ENCODE measurements at places on chromosomes 5 and 9. TPM values are rescaled to one million over a fixed set of nuclear protein-coding genes. Genes with fewer than 3 reads are reported as not detected.
A peak's percentile ranks its signal among the peaks of the same experiment; 100 is the strongest.

DNA sequence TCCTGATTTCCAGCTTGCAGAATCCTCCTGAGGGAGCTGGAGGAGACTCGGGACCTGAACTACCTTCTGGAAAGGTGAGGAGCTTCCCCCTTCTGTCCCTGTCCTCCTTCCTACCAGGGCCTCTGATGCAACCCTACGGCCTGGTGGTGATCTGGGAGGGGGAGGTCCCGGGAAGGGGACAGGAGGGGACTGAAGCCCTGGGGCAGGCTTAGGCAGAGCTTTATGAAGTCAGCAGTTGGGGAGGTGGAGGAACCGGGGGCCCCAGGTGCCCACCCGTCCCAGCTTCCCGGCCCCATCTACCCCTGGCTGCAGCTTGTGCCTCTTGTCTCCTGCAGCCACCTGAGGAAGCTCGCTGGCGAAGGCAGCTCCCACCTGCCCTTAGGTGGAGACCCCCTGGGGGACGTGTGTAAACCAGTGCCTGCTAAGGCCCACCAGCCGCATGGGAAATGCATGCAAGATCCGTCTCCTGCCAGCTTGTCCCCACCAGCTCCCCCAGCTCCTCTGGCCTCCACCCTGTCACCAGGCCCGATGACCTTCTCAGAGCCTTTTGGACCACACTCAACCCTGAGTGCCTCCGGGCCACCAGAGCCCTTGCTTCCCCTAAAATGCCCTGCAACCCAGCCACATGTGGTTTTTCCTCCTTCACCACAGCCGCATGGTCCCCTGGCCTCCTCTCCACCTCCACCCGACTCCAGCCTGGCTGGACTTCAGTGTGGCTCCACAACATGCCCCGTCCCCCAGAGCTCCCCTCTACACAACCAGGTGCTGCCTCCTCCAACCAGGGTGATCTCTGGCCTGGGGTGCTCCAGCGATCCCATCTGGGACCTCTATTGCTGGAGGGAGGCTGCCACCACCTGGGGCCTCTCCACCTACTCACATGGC lies 2.1 kb downstream of the SPATA31E1 start:
- peaks cover 5% of the 10 kb centered on the region for H3K4me1 ChIP-seq
- H3K36me3 ChIP-seq = no peaks in the 10 kb centered on the region
- no peak for DNase-seq

DNA sequence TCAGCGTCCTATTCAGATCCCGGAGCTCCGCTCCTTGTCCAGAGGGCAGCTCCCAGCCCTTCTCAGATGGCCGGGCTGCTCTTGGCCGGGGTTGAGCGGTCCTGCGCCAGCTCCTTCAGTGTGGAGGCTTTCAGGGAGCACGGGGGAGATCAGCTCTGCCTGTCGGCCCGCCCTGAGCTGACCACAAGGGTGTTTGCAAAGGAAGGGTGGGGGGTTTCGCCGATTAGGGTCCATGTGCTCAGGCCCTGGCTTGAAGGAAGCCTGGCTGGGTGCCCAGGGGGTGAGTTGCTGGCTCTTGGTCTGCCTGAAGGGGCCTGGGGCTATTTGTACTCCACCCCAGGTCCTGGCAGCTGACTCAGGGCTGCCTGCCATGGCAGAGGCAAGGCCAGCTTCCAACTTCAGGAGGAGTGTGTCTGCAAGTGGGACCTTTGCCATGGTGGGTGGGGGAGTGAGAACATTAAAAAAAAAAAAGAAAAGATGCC lies 250.1 kb upstream of the KLF4 start:
- no peak overlapping the region for H3K4me3 ChIP-seq
- H3K4me1 ChIP-seq = peaks cover 54% of the 10 kb centered on the region
- H3K27ac ChIP-seq = peak overlapping the region; percentile 99
- H3K27me3 ChIP-seq = no peaks in the 10 kb centered on the region
- DNase-seq = peak; percentile 75

PCDHA1 gene
- total RNA-seq = not detected

- no peaks in the 10 kb centered on the region for H3K27me3 ChIP-seq
- H3K36me3 ChIP-seq = no peaks in the 10 kb centered on the region
- no peak overlapping the region for H3K27ac ChIP-seq
- no peak overlapping the region for H3K4me3 ChIP-seq
Observed at GRCh38 chr9:269081-269711, 54.5 kb downstream of the DOCK8 start.

DNA sequence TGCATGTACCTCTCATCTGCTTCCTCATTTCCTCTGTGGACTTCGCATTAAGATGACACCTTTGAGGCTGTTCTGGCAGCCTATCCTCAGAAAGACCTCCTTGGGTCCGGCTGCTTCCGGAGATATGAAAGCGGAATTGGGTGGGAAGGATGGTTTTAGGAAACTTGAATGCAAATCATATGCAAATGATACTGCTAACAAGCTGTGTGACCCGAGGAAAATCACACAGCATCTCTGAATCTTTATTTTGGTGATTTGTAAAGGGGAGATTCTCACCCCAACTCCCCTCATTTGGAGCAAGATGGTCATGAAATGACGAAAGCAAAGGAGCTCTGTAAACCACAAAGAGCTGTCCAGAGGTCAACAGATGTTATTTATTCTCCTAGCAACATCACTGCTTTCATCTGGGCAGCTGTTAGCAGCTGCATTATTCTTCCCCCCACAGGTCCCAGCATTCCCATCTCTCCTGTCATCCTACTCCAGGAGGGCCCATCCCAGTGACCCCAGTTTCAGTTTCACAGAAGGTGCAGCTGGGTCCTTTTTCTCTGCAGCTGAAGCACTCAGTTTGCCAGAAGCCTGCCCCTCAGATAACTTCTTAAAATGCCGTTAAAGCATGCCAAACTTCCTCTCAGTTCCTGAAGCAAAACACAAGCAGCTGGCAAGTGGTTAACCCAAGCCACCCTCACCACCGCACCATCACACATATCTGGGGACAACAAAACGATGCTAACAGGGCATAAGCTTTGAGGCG lies 269.5 kb downstream of the SEC61B start:
- no peaks in the 10 kb centered on the region for H3K36me3 ChIP-seq
- peaks cover 12% of the 10 kb centered on the region for H3K4me1 ChIP-seq

DNA sequence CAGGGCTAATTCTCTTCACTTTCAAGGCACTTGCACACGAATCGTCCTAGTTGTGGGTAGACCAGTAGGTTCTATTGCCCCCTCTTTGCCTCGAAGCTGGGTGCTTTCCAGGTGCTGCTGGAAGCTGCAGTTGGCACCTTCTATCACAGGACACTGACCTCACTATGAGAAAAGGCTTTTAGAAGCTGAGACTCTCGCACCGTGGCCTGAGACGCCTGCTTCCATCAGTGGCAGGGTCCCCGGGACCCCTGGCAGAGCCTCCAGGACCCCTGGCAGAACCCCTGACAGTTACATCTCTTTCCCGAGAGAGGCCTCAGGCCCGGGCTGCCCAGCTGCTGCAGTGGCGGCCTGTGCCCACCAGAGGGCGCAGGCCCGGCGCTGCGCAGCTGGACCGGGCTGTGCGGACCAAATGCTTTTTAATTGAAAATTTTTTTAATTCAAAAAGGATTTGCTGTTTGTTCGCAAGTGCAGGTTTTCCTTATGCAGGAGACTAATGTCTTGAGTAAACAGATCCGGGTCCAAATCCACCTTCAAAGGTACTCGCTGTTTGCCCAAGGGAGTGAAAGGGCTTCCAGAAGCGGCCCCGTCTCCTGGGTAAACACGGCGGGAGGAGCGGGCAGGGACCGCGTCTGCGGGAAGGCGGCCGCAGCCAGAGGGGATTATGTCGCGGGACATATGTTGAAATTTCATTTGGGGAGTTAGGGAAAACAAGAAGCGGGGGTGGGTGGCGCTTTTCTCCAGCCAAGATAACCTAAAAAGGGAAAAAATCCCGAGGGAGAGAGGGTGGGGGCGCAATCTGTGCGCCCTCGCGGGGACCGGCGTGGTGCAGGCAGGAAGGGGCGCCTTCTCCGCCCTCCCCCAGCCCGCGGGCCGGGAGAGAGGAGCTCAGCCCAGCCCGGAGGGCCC lies 114.5 kb upstream of the LMX1B start:
- H3K4me3 ChIP-seq = peak overlapping the region; percentile 76
- H3K4me1 ChIP-seq = peaks cover 10% of the 10 kb centered on the region
- peak; percentile 65 for DNase-seq
- no peak overlapping the region for H3K27ac ChIP-seq
- no peaks in the 10 kb centered on the region for H3K27me3 ChIP-seq

ZFP37 gene
- total RNA-seq = 1.7 TPM

DNA sequence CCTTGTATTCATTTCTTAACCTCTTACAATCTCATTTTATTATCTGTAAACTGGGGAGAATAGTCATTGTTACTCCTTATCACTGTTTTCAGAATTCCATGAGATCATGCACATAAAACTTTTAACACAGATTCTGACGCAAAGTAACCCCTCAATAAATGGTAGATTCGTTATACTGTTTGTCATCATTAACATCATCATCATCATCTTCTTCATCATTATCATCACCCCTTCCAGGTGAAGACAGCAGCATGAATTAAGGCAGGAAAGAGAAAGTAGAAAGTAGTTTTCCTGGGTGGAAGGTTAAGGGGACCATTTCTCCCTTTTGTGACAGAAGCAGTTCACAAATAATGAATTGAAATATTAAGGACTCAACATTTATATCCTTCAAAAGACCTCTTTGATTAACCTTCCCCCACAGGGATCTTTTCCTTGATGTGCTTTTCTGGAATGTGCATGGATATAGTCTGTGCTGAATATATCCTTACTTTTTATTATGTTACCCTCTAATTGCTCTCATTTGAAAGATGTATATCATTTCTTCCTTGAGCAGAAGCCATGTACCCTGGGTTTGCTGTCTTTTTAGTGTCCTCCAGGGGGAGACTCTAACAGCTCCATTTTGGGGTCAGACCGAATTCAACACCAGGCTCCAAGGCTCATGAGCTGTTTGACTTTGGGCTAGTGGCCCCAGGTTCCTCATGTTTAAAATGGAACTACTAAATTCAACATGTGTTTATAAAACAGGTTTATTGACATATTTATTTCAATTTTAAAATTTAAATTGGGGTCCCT lies 1029.9 kb upstream of the WWC1 start:
- no peak overlapping the region for H3K27ac ChIP-seq
- no peak overlapping the region for H3K4me3 ChIP-seq
- peak; percentile 32 for DNase-seq

IRX2 gene
- 38.1 TPM for total RNA-seq

DNA sequence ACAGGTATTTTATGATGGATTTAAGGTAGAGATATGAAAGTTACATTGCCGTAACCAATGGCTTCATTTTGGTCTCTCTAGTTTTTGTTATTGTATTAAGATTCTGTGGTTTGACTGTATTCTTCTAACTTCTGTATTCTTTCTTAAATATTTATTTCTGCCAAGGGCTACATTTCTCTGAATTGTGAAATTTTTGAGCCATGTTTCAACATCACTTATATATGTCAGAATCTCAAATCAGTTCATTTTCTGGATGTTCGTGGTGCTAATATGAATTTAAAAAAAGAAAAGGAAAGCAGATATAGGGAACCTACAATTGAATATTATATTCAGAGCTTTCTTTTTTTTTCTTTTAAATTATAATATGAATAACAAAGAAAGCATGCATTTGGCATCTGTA lies 142.7 kb downstream of the ANXA1 start:
- no peak overlapping the region for H3K4me3 ChIP-seq
- no peaks in the 10 kb centered on the region for H3K27me3 ChIP-seq
- H3K27ac ChIP-seq = no peak overlapping the region
- DNase-seq = no peak

DNA sequence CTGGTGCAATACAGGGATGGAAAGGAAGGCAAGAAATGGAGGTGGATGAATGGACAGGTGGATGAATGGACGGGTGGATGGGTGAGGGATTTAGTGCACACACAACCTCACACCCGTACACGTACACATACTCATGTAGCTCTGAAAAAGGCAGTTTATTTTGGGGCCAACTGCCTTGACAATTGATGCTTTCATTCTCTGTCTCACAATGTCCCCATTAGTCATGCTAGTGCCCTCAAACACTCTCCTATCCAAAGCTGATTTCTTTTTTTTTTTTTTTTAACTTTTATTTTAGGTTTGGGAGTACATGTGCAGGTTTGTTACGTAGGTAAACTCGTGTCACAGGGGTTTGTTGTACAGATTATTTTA lies 495.0 kb downstream of the DMAC1 start:
- DNase-seq = no peak
- peaks cover 20% of the 10 kb centered on the region for H3K27me3 ChIP-seq
- H3K36me3 ChIP-seq = no peaks in the 10 kb centered on the region
- H3K4me3 ChIP-seq = no peak overlapping the region
- H3K27ac ChIP-seq = no peak overlapping the region

- no peak for DNase-seq
- no peaks in the 10 kb centered on the region for H3K36me3 ChIP-seq
- no peak overlapping the region for H3K27ac ChIP-seq
- no peak overlapping the region for H3K4me3 ChIP-seq
- no peaks in the 10 kb centered on the region for H3K27me3 ChIP-seq
Observed at GRCh38 chr9:7370381-7370780, 429.2 kb downstream of the DMAC1 start.

- no peak overlapping the region for H3K4me3 ChIP-seq
- H3K27me3 ChIP-seq = no peaks in the 10 kb centered on the region
- no peaks in the 10 kb centered on the region for H3K4me1 ChIP-seq
Observed at GRCh38 chr5:153970496-153970895, 68.2 kb downstream of the FAM114A2 start.

DNA sequence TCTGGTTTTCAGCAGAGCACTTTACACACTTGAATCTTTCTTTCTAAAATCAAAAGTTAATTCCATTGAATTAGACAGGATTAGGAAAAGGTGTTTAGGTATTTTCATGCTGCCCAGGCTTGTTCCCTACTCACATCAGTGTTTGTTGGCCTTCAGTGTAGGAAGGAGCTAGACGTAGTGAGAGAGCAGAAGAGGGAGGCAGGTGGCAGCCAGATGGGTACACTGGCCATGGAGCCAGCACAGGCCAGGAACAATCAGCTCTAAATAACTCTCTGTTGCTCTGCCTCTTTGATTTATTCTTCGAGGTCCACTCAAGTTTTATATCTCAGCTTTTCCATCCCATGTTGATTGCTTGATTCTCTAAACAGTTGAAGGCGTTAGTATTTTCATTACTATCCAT lies 529.6 kb downstream of the PSAT1 start:
- no peak for DNase-seq
- peaks cover 3% of the 10 kb centered on the region for H3K4me1 ChIP-seq
- no peak overlapping the region for H3K27ac ChIP-seq

- H3K4me1 ChIP-seq = peaks cover 27% of the 10 kb centered on the region
- peak overlapping the region; percentile 72 for H3K27ac ChIP-seq
- no peak for DNase-seq
- H3K4me3 ChIP-seq = no peak overlapping the region
- no peaks in the 10 kb centered on the region for H3K27me3 ChIP-seq
Observed at GRCh38 chr5:176996780-176997179, 9.8 kb downstream of the UIMC1 start.

DNA sequence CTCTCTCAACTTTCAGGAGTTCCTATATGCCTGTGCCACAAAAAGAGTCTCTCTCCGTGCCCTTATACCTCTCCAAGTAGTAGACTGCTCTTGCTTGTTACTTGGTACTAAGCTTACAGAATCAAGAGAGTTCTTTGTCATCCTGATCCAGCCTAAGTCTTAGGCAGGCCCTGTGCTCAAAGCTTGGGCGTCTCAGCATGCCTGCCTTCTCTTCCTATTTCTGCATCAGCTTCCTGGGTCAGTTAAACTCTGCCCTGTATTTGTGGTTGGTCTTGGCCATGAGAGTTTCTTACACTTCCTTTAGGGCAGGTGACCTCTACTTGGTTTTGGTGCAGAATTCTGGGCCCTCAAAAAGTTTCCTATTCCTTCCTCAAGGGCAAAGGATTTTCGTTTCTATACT lies 33.0 kb upstream of the UGCG start:
- H3K4me3 ChIP-seq = no peak overlapping the region
- H3K27ac ChIP-seq = no peak overlapping the region
- no peaks in the 10 kb centered on the region for H3K36me3 ChIP-seq

GRCh38 chr5:1641041-1641440 lies 117.3 kb upstream of the LPCAT1 start:
- DNase-seq = no peak
- H3K27me3 ChIP-seq = peaks cover 11% of the 10 kb centered on the region
- H3K4me1 ChIP-seq = peaks cover 3% of the 10 kb centered on the region
- H3K27ac ChIP-seq = no peak overlapping the region
- no peaks in the 10 kb centered on the region for H3K36me3 ChIP-seq
- H3K4me3 ChIP-seq = peak overlapping the region; percentile 30

RNF208 gene
- total RNA-seq = not detected

ARAP3 gene
- total RNA-seq = 3.9 TPM
